ENCODE measurements at places on chromosomes 6 and 20. TPM values are rescaled to one million over a fixed set of nuclear protein-coding genes. Genes with fewer than 3 reads are reported as not detected.

The TPD52L1 gene
- total RNA-seq, result 24.6 TPM

The ASF1A gene
- 11.4 TPM for total RNA-seq

The C2 gene
- 60.8 TPM for total RNA-seq

The HECA gene
- 33.6 TPM for total RNA-seq

The STMND1 gene
- total RNA-seq, result not detected

The ZBTB46 gene
- total RNA-seq, result 34.7 TPM

The GHRH gene
- total RNA-seq, result not detected

The CFAP61 gene
- 0.61 TPM for total RNA-seq

The TNFAIP3 gene
- total RNA-seq, result 187 TPM

The SSTR4 gene
- total RNA-seq, result not detected

The B4GALT5 gene
- total RNA-seq, result 54.2 TPM

DNA sequence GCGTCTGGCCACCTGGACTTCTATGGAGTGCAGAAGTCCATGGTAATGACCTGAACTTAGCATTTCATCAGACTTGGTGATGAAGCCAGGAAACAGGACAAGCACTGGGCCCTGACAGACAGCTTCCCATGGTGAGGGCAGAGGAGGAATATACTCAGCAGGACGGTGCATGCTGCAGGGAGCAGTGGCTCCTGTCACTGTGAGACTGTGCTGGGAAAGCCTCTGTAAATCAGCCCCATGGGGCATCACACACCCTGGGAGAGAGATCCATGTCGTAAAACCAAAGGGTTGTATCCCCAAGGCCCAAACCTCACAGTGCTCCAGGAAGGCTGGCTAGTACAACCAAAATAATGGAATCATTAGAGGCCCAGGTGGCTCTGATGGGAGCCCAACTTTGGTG lies 58.7 kb upstream of the PRND start:
- no peak for DNase-seq

DNA sequence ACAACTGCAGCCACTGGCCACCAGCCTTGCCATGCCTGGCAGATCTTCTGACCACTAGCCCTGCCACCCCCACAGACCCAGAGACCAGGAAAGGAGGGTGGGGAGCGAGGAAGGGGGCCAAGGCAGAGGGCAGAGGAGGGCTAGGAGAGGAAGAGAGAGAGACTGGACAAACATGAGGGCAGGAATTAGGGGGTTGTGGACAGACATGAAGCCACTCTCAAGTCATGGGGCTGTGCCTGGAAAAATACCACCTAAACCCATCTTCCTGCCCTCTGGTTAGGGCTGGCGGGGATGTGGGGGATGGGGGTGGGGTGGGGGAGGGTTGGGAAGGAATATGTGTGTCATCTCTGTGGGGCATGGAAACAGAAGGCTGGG lies 1.4 kb upstream of the SLC29A1 start:
- DNase-seq, result no peak

GRCh38 chr6:25777856-25778649 lies 23.5 kb downstream of the SLC17A4 start:
- no peak for DNase-seq

GRCh38 chr6:131949909-131950766 lies 1.0 kb downstream of the CCN2 start:
- DNase-seq, result no peak

DNA sequence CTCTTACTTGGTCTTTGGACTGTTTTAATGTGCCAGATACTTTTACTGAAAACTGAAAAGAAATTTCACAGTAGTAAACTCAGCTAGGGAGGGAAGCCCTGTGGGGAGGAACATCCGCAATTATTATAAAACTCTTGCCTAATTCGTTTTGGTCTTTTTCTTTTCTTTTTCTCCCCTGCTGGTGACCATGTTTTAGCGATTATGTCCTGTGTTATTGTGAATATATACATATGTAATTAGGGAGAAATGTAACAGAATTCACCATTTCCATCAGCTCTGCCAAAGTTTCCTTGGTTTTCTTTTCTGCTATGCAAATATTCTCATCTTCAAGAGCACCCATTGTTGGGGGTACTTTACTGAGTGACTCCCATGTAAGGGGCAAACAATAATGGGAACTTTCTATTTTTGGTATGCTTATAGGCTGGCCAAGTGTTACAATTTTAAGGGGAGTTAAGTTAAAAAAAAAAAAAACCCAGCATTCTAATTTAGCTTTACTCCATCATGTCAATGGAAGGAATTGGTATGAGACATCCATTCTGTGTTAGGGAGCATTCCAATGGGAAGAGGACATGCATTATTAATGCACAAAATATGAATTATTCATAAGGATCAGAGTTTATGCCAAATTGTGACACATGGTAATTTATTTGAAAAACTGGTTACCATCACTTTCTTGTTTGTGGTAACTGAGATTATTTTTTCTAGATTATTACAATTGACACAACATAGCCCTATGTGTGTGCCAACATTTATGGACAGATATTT lies 2.0 kb downstream of the DOK5 start:
- no peak for DNase-seq

GRCh38 chr6:167839343-167839742 lies 12.6 kb downstream of the AFDN start:
- DNase-seq, result no peak

DNA sequence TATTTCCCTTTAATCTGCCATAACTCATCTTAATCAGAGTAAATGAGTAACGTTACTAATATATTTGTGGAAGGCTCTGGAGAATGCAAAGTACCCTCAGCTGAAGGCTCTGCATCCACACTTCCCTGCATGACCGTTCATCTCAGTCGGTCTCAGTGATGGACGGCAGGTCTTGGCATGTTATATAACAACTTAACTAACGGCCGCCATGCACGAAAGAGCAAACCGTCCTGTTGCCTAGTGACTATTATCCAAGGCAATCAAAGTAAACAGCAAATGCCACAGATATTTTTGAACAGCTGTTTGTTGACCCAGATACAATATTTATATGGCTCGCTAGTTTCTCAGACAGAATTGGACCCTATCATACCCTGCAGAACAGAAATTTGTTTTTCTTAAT lies 194.9 kb upstream of the SMLR1 start:
- DNase-seq, result no peak

- no peak for DNase-seq
Observed at GRCh38 chr20:53186635-53187034, 214.5 kb downstream of the TSHZ2 start.

GRCh38 chr6:120056085-120056484 lies 706.5 kb upstream of the MAN1A1 start:
- no peak for DNase-seq

- DNase-seq, result no peak
Observed at GRCh38 chr6:135149376-135149775, 31.7 kb upstream of the MYB start.

DNA sequence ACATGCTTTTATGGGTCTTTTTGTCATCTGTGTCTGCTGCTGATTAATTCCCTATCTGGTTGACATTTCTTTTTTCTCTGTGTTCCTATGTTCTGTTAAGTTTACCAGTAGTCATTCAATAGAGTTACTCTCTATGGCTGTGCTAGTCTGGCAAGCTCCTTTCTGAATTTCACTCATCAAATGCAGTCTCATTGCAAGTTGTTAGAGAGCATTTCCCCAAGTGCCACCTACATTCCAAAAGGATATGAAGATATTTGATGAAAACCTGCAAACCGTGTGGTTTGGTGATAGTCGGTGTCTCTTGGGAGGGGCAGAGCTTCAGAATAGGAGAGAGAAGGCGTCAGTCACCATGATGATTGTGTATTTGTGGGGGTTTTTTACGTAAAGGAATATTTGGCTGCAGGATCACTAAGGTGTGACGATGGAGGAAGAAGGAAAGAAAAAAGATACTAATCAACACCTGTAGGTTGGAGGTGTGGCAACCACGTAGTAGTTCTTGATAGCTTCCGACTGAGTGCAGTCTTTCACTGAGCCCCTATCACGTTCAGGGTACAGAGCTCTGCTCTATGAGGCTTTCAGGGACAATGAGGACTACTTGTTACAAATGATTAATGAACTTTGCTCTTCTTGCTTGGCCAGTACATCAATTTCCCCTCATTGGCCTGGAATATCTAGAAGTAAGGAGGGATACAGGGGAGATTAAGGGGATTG lies 73.1 kb upstream of the TNFAIP3 start:
- no peak for DNase-seq

- no peak for DNase-seq
Observed at GRCh38 chr20:40902661-40903060, 126.0 kb upstream of the TOP1 start.

DNA sequence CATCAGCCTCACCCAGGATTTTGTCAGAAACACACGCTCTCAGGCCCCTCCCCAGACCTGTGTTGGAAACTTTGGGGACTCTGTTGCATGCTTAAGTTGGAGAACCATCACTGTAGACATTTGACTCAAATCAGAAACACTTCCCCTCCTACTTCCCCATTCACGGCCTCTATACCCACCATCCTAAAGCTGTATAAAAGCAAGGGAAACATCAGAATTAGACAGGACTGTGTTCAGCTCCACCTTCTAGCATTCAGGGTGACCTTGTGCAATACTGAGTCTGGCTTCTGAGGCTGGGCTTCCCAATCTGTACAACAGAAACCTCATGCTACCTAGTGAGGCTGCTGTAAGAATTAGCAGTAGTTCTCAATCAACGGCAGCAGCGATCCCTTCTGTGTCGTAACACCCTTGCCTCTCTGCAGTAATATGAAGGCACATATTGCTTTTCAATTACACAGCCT lies 252.3 kb downstream of the LY86 start:
- no peak for DNase-seq

- no peak for DNase-seq
Observed at GRCh38 chr20:41154436-41155176, 17.3 kb downstream of the PLCG1 start.

DNA sequence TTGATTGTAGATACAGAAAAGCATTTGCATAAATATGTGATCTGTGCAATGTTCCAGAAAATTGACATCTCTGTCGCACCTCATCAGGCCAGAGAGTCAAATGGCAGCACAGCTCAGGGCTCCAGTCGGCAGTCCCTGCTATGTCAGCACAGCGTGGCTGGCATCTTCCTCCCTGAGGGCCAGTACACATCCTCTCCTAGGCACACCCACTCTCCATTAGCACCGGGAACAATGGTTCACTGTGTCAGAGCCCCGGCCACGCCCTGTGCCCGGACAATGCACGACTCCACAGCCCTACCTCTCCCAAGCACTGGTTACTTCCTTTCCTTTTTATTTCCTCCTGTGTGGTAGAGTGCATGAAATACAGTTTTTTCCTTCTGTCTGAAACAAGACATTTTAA lies 114.9 kb downstream of the FOXC1 start:
- DNase-seq, result no peak

- no peak for DNase-seq
Observed at GRCh38 chr6:66814156-66814555, 1107.1 kb upstream of the EYS start.

DNA sequence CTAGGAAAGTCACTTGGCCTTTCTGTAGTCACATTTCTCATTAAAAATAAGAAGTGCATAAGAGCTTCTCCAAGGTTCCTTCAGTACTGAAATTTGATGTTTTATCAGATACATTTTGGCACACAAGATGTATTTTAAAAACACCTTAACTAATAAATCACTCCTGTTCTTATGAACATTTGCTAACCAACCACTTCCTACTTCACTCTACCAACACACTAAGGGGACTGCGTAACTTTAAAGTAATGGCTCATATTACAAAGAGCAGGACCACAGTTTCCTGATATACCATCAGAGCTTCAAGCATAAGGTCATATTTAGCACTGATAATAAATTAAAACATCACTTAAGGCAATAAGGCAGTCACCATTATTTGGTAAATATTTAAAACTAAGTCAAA lies 104.4 kb downstream of the RALGAPA2 start:
- DNase-seq, result no peak

DNA sequence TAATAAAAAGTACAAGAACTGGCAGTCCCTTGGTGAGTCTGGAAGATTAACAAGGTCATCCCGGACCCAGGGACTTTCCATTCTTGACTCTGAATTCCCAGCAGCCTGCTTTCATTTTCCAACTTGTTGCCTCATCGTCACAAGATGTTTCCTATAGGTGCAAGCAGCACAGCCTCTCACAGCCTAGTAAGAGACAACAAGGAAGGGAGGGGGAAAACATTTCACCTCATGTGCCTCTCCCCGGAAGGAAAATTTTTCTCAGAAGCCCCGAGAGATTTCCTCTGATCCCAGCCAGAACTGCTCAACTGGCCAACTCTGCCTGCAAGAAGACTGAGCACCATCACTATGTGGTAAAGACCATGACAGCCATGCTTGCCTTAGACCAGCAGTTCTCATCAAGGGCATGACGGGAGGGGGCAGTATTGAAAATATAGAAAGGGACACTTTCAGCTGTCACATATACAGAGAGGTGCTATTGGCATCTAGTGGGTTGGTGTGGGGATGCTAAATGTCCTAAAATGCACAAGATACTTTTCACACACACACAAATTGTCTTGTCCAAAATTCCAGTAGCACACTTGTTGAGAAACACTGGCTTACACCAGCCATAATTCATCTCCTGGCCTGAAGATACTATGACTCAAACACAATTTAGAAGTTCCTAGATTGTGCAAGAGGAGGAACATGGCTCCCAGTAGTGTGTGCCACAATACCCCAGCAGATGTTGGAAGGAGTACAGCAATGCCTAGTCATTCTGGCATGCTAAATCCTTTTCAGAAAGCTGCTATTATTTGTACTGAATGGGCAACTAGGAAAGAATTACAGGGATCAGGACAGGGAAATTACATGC lies 10.8 kb upstream of the WTAP start:
- DNase-seq, result no peak

DNA sequence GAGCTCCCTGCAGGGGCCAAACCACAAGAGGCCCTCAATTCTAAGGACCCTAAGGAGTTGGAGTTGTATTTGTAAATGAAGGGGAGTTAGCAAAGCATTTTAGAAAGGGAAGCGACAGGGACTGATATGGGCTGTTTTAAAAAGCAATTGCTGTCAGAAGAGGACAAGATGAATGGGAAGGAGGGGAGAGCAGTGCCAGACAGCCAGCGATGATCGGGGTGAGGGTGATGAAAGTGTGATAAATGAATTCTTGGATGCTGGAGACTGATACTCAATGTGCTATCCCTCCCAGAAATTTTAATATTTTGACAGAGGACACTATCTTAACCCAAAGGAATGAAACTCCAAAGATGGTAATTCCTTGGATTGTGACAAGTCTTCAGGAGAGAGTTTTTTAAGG lies 289.2 kb downstream of the CLIC5 start:
- DNase-seq, result no peak

GRCh38 chr6:82057846-82058554 lies 189.5 kb downstream of the IBTK start:
- DNase-seq, result no peak

DNA sequence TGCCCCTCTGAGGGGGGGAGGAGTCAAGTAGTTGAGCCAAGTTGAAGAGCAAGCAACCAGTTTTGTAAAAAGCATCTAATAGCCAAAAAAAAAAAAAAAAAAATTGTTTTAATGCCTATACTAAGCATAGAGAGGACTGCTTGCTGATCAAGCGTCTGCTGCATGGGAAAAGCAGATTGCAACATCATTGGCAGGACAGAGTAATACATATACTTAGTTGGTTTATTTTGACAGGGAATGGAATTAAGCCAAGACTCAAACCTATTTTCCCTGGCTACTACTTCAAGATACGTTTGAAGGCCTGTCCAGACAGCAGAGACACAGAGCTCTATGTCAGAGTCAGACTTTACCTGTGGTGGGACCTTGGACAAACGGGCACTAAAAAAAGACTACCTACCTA lies 120.5 kb downstream of the RTN4IP1 start:
- no peak for DNase-seq

GRCh38 chr6:116533233-116533957 lies 12.1 kb downstream of the TRAPPC3L start:
- DNase-seq, result no peak

GRCh38 chr20:64003960-64004725 lies 23.2 kb downstream of the PRPF6 start:
- DNase-seq, result no peak

- DNase-seq, result peak; percentile 65
Observed at GRCh38 chr6:39051399-39052122, 3.0 kb downstream of the GLP1R start.

Data from mesenteric fat pad (tissue), 1 donor.